Heart left ventricle (tissue), 16 donors: ENCODE measurements at places on chromosomes 4 and X. TPM values are rescaled to one million over a fixed set of nuclear protein-coding genes. Genes with fewer than 3 reads are reported as not detected.

- no peak for DNase-seq
These were observed 16.6 kb downstream of the SAT1 start for GRCh38 chrX:23799469-23800065.

DNA sequence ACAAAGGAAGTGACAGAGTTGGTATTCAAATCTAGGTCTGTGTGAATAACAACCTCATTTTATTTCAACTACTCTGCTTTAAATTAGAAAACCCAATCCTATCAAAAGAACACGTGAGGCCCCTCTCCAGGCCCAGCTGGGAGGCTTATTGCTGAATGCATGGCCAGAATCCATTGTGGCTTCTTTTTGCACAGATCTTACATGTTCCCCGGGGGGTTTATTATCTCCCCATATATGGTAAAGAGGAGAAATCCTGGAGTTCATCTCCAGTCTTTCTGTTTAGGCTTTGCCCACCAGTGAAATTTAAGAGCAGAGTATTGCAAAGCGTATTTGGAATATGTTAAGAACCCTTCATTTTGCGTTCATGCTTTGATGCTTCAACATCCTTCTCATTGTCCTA, 655.6 kb downstream of the IL1RAPL1 start:
- DNase-seq: no peak

DNA sequence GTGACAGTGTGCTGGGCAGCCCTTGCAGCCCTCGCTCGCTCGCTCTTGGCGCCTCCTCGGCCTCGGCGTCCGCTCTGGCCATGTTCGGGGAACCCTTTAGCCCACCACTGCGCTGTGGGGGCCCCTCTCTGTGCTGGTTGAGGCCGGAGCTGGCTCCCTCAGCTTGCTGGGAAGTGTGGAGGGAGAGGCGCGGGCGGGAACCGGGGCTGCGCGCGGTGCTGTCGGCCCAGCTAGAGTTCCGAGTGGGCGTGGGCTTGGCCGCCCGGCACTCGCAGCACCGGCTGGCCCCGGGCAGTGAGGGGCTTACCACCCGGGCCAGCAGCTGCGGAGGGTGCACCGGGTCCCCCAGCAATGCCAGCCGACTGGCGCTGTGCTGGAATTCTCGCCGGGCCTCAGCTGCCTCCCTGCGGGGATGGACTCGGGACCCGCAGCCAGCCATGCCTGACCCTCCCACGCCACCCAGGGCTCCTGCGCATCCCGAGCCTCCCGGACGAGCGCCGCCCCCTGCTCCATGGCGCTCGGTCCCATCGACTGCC, 770.1 kb upstream of the GALNTL6 start:
- peak; percentile 64 for DNase-seq

DNA sequence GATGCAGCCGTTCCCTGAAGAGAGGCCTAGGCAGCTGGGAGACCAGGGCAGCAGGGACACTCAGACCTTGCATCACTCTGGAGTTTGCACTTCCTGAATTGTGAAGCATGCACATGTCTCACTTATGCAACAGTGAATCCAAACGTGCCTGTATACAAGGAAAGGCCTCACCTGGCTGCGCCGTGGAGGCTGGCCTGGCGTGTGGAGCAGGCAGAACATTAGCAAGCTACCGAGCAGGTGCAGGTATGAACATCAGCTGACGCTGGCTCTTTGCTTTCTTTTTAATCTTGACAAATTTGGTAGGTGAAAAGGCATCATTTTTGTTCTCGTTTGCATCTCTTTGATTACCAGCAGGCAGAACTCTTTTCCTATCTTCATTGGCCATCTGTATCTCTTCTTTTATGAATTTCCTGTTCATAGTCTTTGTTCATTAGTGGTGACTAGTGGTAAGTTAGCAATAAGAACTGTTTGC, 37.1 kb upstream of the IRAK1 start:
- DNase-seq: no peak

Gene SNX25
- total RNA-seq: 11.7 TPM
